Small intestine (tissue), 16 donors: ENCODE measurements at places on chromosomes 2 and 18. TPM values are rescaled to one million over a fixed set of nuclear protein-coding genes. Genes with fewer than 3 reads are reported as not detected.

DNA sequence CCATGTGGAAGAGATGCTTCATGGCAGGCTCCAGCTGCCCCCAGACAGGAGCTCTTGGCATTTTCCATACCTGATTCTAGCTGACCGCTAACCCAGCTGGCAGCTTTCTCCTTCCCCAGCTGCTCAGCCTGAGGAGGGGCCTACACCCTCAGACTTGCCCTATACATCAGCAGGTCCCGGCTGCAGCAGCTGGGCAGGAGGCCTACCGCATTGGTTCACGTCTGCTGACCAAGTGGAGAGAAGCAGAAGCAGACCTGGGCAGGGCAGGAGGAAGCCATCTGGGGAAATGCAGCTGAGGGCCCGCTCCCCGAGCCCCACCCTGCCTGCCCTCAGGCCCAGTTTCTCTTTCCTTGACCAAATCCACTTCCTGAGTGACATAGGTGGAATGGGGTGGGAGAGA is 50.7 kb downstream of the LBH start:
- no peaks in the 10 kb centered on the region for H3K27me3 ChIP-seq
- no peak overlapping the region for H3K4me3 ChIP-seq
- H3K27ac ChIP-seq = no peak overlapping the region
- no peaks in the 10 kb centered on the region for H3K4me1 ChIP-seq
- no peaks in the 10 kb centered on the region for H3K36me3 ChIP-seq
- DNase-seq = no peak

Gene UGT1A5
- 0.15 TPM for polyA plus RNA-seq

- no peak overlapping the region for H3K27ac ChIP-seq
- DNase-seq = no peak
- H3K27me3 ChIP-seq = no peaks in the 10 kb centered on the region
- H3K4me3 ChIP-seq = no peak overlapping the region
Observed at GRCh38 chr2:207357216-207357615, 172.5 kb upstream of the CREB1 start.

Gene SLC4A3
- polyA plus RNA-seq = not detected

DNA sequence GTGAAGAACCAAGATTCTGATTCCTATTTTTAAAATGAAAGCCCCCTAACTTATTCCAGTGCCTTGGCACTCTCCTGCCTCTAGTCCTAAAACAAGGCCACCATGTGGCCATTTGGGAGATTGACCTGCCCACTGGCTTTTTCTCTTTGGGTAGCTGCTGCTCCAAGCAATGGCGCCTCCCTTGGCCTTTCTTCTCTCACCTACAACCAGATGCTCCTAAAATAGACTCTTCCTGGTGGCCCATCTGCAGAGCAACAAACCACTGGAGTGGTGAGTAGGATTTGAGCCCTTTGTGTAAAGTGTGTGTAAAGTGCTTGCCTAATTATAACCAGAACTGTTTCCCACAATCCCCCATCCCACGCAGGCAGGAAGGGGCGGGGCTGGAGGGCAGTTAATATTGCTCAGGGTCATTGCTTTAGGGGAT is 114.2 kb downstream of the FHOD3 start:
- no peaks in the 10 kb centered on the region for H3K36me3 ChIP-seq
- H3K4me1 ChIP-seq = no peaks in the 10 kb centered on the region
- H3K4me3 ChIP-seq = no peak overlapping the region
- DNase-seq = no peak
